ENCODE measurements at places on chromosomes 4 and X.

DNA sequence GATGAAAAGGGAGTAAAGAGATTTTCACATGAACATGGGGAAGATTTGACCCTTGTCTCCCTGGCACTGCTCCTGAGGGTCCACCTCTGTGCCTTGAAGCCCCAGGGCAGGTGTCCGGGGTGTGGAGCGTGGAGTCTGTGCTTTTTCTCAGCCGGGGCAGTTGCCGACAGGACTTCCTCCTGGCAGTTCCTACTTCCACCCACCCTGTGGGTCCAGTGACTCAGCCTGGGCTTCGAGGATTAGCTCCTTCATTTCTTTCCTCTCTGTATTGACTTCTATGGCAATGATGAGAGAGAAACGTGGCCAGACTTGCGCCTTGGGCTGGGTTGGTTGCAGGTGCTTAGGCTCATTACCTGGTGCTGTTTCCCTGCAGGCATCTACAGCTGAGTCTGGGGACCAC, 35.9 kb upstream of the CLCN4 start:
- DNase-seq = no peak

DNA sequence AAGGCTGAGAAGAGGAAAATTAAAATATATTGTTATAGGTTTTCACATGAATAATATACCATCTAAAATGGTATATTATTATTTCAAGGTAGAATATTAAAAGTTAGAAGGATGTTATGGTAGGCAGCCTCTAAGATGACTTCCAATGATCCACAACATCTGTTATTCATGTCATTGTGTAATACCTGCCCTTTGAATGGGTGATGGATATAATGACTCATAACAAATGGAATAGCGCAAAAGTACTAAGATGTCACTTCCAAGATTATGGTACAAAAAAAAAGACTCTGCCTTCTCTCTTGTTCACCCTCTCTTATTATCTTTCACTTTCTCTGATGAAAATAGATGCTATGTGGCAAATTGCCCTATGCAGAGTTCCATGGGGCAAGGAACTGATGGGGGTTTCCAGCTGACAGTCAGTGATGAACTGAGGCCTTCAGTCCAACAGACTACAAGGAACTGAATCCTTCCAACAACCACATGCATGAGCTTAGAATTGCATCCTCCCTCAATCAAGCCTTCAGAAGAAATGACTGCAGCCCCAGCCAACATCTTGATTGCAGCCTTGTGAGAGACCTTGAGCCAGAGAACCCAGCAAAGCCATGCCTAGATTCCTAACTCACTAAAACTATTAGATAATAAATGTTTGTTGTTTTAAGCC, 57.7 kb downstream of the HS6ST2 start:
- no peak for DNase-seq

DNA sequence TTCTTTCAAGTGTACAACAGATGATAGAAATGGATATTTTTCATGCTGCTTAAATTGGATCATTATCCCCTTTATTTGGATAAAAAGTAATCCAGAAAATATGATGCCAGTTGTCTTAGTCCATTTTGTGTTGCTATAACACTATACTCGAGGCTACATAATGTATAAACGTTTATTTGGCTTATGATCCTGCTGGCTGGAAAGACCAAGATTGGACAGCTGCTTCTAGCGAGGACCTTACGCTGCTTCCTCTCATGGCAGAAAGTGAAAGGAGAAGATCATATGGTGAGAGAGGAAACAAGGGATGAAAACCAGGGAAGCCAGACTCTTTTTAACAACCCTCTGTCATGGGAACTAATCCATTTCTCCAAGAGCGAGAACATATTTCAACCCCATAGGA, 102.7 kb downstream of the TRAM1L1 start:
- DNase-seq = no peak

- DNase-seq = no peak
Observed at GRCh38 chr4:169941141-169941540, 85.1 kb downstream of the MFAP3L start.

- DNase-seq = no peak
Observed at GRCh38 chr4:40842318-40842717, 92.6 kb downstream of the NSUN7 start.

DNA sequence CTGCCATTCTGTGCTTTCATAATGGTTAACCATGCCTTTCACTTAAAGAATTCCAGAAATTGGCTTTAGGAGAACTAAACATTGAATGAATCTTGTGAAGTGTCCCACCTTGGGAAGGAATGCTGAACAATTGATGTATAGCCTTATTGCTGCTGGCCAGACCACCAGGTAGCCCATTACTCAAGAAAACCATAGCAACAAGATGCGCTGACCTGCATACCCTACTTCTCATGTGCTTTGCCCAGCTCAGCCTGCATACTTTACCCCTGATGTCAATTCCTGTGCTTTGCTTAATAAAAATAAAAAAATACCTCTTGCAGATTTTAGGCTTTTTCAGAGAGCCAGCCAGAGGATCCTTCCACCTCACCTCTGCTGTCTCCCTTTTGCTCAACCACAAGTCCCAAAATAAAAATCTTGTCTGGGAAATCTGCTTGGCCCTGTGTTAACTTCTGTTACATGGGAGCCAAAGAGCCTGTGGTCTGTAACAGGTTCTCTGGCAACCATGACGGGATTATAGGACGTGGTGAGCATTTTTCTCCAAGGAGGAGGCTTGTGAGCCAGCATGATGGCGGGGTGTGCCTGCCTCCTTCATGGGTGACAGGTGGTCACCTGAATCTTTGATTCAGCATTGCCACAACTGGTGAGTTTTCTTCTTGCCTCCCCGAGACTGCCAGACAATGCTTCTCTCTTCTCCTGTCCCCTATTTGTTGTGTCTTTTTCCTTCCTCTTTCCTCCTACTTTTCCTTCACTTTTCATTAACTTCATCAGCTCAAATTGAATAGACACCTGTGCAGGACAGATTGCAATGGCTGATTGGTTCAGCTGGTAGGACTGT, 106.8 kb downstream of the ARSJ start:
- DNase-seq = no peak

DNA sequence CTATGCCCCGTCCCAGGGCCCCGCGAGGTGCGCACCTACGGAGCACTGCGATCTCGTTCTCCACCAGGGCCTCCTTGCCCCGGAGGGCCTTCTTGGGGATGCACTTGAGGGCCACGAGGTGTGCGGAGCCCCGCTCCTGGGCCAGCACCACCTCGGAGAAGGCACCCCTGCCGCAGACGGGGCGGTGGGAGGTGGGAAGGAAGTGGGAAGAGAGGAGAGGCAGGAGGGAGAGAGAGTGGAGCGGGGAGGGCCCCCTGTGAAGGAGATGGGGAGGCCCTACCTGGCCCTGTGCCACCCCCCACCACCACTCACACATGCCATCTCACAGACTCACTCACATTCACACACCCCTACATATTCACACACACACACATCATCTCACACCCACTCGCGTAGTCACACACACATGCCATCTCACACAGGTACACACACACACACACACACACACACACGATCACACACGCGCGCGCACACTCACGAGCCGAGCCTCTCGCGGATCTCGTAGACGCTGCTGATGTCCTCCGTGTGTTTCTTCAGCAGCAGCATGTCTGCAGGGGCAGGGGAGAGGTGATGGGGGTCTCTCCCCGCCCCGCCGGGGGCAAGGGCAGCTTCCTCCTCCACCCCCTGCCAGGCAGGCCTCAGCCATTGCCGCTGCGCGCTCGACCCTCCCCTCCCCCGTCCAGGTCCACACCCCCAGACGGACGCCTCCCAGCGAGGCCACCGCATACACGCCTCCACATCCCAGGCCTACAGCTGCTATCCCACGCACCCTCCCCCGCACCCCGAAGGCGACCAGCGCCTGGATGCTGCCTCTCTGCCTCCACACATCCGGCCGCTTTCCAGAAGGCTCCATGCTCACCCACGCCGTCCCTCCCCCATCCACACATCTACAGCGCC, 834 bp downstream of the PNCK start:
- DNase-seq = no peak

DNA sequence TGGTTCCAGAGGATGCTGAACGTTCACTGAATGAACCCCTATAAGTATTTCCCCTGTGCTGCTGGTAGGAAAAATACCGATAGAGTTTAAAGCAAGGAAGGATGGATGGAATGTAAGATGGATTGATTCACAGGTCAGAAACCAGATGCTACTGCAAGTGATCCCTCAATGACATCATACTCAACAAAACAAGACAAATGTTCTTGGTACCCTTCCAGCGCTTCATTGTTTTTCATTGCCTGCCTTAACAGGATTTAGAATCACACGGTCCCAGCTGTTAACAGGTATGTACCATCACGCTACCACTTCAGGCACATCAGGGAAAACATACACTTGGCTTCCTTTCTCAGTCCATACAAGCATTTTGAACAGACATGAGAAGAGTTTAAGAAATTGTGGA, 118.1 kb upstream of the TLR3 start:
- DNase-seq = no peak

DNA sequence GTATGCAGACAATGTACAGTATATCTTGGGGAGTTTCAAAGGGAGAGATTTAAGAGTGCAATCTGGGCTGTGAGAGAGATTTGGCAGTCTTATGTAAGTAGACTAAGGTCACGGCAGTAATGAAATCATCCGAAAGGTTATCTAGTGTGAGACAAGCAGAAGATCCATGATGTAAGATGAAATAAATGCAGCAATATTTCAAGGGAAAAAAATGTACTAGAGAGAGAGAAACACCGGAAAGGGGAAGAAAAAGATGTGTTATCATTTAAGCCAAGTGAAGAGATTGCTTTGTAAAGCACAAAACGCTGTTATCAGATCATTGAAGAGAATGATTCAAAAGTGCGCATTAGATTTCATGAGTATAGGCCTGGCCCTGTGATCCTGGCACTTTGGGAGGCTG, 88.4 kb upstream of the GUCY1A1 start:
- DNase-seq = no peak

DNA sequence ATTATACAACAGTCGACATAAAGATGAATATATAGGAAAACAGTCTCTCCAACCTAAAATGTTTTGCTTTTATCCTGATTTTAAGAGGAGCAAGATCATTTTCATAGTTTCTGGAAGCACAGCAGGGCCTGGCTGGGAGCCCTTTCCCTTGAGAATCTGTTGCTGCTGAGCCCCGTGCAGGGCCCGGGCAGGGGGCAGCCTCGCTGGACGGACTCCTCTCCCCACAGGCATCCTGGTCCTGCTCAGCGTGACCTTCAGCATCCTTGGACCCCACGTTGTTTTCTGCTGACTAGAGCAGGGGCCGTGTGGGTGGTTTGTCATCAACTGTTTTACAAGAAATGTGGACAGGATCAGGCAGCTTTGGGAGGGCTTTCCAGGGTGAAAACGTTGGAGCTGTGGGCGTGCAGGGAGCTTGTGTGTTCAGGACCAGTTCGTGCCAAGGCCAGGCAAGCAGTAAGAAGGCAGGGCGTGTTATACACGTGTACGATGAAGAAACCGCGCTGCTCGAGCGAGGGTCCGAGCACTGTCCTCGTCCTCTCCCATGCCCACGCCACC, 25.0 kb downstream of the CPZ start:
- DNase-seq = no peak

DNA sequence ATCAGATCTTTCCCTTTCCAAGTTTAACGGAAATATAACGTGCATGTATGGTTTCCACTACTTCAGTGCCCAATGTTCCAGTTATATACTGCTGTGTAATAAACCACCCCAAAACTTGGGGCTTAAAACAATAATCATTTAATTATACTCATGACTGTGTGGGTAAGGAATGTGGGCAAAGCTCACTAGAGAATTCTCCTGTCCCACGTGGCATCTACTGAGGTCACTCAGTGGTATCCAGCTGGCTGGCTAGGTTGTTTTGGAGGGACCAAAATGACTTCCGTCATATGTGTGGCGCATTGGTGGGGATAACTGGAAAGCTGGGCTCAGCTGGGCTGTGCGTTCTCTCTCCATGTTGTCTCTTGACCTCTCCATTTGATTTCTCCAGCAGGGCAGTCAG, 18.5 kb downstream of the ZCCHC18 start:
- no peak for DNase-seq

- DNase-seq = no peak
Observed at GRCh38 chrX:118637997-118638396, 89.4 kb upstream of the IL13RA1 start.

DNA sequence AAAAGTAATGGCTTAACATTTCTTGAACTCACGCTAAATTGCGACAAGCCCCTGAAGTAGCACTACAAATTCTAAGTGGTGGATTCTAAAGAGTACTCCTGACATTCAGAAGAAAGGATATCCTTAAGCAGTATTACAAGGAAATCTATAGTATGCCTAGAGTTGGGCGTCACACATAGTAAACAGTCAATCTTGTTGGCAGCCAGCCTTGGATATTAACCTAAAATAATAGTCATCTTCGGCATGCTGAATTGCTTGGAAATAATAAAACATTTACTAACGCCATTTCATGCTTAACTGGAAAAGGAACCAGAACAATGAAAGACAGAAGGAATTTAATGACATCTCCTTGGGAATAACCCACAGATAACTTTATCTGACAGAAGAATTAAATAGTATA, 18.6 kb downstream of the ATP8A1 start:
- DNase-seq = no peak

- no peak for DNase-seq
Observed at GRCh38 chrX:34657726-34658070, 613 bp upstream of the TMEM47 start.

- no peak for DNase-seq
Observed at GRCh38 chr4:14716691-14717090, 285.6 kb upstream of the CPEB2 start.

DNA sequence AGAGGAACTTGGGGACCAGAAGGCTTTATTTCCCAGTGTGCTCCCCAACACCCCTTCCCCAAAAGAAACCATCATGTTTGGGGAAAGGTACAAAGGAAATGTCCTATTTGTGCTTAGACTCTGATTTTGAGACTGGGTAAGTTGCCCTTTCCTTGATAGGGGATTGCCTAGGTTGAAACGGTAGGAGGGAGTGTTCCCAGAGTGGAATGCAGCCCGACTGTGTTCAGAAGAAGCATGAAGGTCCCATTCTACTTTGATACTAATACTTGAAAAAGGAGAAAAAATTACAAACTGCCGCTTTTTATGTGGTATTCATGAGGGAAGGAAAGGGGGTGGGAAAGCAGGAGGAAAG, 32.4 kb upstream of the TMEM131L start:
- DNase-seq = no peak

GRCh38 chrX:150573702-150574101, 5.3 kb downstream of the MTM1 start:
- DNase-seq = no peak

DNA sequence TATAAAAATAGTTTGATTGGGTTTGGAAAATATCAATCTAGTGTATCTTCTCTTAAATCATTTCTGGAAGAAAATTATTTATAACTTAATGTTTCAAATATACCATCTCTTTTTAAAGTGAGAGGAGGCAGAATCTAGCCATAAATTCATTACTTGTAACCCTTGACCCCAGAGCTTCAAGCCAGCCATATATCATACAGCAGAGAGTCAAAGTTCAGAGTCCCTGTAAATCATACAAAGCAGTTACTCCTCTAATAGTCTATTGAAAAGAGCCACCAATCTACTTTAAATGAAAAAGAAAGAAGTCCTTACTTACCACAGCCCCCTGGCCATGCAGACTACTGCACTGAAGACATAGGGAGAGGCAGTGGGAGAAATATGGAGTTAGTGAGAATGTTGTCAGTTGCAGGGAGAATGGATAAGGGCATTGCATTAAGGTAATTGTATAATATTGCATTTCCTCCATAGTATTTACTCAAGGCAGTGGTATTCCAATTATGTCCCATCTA, 229.5 kb downstream of the NKX6-1 start:
- DNase-seq = no peak

- DNase-seq = no peak
Observed at GRCh38 chrX:150849486-150849885, 49.0 kb downstream of the CD99L2 start.

Data from activated CD4-positive, alpha-beta T cell treated with anti-CD3 and anti-CD28 coated beads for 24 hours (primary cell).